Prostate gland (tissue), 2 donors: ENCODE measurements at places on chromosomes 2 and 18. TPM values are rescaled to one million over a fixed set of nuclear protein-coding genes. Genes with fewer than 3 reads are reported as not detected.

The C2orf74 gene
- 12.0 TPM for total RNA-seq

The SERTAD2 gene
- total RNA-seq: 26.0 TPM

The SMYD1 gene
- 2.4 TPM for total RNA-seq

The ELOA2 gene
- 0.28 TPM for total RNA-seq

The NYAP2 gene
- total RNA-seq: 0.14 TPM

The OTX1 gene
- 2.0 TPM for total RNA-seq

The NAT8 gene
- total RNA-seq: not detected

The GCC2 gene
- 45.7 TPM for total RNA-seq

The FZD7 gene
- total RNA-seq: 26.1 TPM

DNA sequence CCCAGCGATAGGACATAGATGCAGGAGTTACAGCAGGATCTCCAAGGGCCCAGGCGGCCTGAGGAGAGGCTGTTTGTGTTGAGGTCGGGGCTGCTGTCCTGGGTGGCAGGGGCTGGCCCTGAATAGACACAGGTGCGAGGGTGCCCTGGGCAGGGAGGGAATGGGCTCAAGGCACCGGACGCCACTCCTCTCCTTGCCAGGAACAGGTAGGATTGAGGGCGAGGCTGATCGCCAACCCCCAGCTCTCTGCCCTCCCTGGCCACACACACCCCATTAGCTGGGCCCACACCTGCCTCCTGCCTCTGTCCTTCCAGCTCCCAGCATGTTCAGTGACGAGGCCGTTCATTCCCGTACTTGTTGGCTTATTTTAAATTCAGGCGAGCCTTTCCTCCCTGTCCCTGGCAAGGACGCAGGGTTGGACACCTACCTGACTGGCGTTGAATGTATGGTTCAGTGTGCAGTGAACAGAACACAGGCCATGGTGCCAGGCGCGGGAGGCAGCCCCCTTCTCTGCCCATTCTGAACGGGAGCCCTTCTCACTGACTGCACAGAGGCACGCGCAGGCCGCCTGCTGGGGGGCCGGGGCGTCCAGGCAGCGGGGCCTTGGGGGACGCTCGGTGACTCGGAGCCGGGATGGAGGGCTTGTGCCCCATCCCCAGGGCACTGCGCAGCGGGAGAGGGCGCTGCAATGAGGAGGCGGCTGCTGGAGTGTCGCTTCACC lies 41.3 kb upstream of the SNED1 start:
- DNase-seq: no peak

GRCh38 chr18:6836331-6836730 lies 106.8 kb downstream of the ARHGAP28 start:
- DNase-seq: no peak

GRCh38 chr18:3060667-3061580 lies 48.0 kb upstream of the LPIN2 start:
- no peak for DNase-seq

DNA sequence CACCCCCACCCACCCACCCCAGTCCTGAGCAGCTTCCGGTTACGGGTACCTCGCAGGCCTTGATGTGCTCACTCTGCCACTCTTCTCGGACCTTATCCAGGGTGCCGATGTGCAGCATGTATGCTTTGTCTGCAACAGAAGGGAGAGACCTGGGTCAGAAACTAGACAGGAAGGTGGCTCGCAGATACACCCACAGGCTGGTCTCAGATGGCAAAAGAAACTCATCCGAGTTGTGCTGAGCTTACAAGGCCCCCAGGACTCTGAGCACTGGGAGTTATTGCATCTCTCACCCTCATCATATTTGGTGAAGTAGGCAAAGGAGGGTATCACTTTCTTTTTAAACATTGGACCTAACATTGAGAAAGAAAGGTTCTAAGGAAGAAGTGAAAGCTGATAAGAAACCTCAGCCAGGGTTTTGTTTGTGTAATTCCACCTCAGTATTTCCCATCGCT lies 30.6 kb upstream of the EPG5 start:
- DNase-seq: no peak

DNA sequence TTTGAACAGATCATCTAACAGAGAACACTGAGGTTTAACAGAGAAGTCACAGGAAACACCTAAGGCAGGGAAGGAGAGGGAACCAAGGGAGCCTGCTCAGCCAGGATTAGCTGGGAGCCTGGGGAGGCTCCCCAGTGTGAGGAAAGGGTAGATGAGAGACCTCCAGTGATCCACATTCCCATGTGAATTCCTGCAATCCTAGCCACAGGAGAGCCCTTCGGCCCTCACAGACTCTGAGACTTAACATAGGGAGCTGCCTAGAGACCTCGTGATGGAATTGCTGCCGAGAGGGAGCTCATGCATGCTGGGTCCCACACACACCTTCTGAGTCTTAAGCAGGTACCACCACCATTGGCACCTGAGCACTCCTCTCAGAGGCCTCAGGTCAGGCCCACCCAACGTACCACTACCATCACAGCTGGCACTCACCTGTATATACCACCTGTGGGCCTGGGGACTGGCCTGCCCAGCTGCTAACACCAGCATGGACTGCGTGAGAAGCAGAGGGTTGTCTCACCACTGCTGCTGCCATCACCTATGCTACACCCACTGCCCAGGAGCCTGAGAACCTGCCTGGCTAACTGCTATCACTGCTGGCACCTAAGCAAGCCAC lies 225.9 kb upstream of the RASGRP3 start:
- DNase-seq: no peak

DNA sequence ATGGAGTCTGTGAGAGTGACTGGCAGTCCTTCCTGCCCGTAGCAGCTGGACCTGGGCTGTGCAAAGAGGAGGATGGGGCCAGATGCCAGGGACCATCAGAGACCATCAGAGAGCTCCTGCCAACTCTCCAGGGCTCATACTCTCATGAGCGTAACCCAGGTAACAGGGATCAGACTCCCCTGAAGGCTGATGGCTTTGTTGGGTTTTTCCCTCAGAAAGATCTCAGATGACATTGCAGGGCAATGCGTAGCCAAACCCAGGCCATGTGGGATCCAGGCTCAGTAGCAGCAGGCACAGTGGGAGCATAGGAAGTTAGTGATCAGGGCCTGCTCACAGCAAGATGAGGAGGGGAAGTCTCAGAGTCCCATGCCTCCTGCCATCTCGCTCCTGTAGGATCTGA lies 218.0 kb downstream of the LOXHD1 start:
- DNase-seq: no peak

DNA sequence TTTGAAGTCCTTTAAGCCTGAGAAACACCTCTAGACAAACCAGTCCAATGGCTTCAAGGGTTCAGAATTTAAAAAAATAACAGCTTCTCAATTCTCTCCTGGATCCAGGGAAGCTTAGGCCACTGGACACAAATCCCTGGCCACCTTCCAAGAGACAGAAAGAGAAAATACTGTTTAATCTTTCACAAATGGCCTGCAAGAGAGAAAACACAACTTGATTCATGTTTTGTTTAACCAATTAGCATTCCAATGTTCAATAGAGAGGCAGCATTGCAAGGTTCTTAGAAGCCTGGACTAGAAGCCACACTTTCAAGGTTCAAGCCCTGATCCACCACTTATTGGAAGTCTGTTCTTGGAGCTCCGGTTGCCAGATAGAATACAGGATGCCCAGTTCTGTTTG lies 109.0 kb upstream of the PARD3B start:
- DNase-seq: no peak

DNA sequence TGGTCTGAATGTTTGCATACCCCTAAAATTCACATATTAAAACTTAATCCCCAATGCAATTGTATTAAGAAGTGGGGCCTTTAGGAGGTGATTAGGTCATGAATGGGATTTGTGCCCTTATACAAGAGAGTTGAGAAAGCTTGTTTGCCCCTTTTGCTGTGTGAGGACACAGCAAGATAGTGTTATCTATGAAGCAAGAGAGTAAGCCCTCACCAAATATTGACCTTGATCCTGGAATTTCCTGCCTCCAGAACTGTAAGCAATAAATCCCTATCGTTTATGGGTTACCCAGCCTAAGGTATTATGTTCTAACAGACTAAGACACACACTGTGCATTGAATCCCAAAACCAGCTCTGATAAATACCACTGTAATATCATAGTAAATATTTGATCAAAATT lies 32.2 kb downstream of the NR4A2 start:
- DNase-seq: no peak

GRCh38 chr2:16067037-16067406 lies 126.7 kb downstream of the MYCN start:
- DNase-seq: no peak

GRCh38 chr2:164620873-164621763 lies at the start of gene GRB14:
TSS of gene GRB14 (minus strand) at chr2:164621482. CDS start at chr2:164621309, 173 bp downstream.
- peak; percentile 50 for DNase-seq

GRCh38 chr2:216665717-216666116 lies 29.6 kb downstream of the IGFBP5 start:
- DNase-seq: no peak

GRCh38 chr2:86185517-86186212 lies 9.6 kb downstream of the IMMT start:
- no peak for DNase-seq

DNA sequence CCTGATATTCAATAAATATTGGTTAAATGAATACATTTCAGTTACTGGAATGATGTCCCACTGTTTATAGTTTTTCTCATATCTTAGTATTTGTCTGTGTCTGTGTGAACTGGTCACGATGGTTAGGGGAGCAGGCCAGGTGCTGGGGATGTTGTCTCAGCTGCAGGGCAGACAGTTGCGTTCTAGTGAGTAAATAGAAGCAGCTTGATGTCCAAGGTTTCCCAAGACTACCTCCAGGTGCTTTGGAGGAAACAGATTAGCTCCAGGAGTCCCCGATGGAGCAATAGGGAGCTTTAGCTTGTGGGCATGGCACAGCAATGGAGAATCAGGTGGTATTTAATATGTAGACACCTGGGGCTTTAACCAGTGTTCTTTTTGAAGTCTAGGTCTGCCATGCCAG lies 75.5 kb downstream of the GULP1 start:
- no peak for DNase-seq

DNA sequence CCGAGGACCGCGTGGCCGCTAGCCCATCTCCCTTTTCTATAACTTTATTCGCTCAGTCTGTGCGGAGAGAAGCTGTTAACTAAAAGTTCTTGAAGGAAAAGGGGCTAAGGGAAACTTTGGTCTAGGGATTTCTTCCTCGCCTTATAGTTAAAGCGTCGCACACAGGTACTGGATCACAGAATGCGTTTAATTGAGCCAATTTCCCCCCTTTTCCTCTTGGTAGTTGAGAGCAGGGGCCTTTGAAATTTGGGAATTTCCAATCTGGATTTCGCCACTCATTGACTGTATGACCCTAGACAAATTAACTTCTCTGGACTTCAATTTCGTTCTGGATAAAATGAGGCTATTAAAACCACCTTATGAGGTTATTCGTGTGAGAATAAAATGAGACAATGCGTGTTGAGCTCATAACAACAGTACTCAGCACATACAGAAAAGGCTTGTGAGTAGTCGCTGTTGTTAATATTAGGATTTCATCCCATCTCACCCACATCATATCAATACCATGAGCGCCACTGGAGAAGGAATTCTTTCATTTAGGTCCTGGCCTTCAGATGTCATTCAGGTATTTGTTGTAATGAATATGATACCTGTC lies 763 bp upstream of the OLA1 start:
- no peak for DNase-seq

- DNase-seq: no peak
Measured at GRCh38 chr2:234191819-234192407, 141.4 kb downstream of the SPP2 start.

GRCh38 chr2:179745635-179746256 lies 115.7 kb downstream of the ZNF385B start:
- DNase-seq: no peak

DNA sequence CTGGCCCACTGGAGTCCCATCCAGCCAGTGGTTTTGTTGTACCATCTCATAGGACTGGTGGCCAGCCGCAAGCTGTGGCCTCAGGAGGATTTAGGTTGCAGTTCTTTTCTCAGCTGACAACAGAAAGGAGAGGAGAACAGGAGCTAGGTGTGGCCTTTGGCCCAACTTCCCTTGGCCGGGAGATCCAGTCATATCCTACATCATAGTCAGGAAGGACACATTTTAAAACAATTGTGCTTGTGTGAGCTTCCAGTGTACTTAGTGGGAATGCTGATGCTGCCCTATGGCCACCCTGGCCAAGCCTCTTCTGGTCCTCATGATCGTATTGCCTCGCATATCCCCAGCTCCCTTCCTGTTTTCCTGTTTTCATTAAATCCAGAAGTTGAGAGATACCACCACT lies 98.1 kb downstream of the WDSUB1 start:
- DNase-seq: no peak

GRCh38 chr18:72700961-72701710 lies 157.0 kb upstream of the CBLN2 start:
- DNase-seq: no peak

DNA sequence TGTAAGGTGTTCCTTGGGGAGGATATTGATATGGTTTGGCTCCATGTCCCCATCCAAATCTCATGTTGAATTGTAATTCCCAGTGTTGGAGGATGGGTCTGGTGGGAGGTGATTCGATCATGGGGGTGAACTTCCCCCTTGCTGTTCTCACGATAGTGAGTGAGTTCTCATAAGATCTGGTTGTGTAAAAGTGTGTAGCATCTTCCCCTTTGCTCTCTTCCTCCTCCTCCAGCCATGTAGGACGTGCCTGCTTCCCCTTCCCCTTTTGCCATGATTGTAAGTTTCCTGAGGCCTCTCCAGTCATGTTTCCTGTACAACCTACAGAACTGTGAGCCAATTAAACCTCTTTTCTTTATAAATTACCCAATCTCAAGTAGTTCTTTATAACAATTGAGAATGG lies 458.7 kb downstream of the LPIN1 start:
- no peak for DNase-seq

GRCh38 chr2:234606896-234607295 lies 110.0 kb upstream of the ARL4C start:
- no peak for DNase-seq

DNA sequence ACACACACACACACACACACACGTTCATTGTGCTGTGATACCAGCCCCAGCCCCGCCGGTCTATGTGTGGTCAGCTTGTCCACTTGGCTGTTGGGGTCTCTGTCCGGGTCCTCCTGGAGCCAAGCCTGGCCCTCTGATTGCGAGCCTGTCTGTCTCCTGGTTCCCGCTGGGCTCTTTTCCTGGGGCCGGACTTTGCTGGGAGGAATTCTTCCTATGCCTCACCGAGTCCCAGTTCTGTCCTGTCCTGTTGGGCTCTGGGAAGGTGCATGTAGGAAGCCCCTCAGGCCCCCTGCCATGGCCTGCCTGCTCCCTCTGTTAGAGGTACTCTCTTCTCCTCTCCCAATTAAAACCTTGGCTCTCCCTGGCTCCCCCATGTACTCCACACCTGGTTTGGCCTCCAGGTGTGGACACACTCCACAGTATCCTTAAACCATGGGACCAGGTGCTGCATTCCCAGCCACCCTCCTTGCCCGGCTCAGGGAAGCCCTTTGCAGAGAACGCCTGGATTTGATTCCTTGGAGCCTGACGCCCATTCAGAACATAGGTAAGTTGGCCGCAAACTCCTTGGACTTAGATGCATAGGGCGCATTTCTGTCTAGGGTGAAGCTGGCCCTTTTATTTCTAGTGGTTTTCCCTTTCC lies 42.3 kb downstream of the CABLES1 start:
- no peak for DNase-seq
